ENCODE measurements at places on chromosomes 2 and 18. TPM values are rescaled to one million over a fixed set of nuclear protein-coding genes. Genes with fewer than 3 reads are reported as not detected.

Gene ITGB6
- 47.9 TPM for polyA plus RNA-seq

Gene CKAP2L
- 6.4 TPM for polyA plus RNA-seq

Gene IGFBP5
- polyA plus RNA-seq, result 468 TPM

Gene UGT1A3
- polyA plus RNA-seq, result not detected

Gene SMYD1
- 375 TPM for polyA plus RNA-seq

Gene GALM
- polyA plus RNA-seq, result 11.8 TPM

Gene POTEJ
- polyA plus RNA-seq, result 0.06 TPM

DNA sequence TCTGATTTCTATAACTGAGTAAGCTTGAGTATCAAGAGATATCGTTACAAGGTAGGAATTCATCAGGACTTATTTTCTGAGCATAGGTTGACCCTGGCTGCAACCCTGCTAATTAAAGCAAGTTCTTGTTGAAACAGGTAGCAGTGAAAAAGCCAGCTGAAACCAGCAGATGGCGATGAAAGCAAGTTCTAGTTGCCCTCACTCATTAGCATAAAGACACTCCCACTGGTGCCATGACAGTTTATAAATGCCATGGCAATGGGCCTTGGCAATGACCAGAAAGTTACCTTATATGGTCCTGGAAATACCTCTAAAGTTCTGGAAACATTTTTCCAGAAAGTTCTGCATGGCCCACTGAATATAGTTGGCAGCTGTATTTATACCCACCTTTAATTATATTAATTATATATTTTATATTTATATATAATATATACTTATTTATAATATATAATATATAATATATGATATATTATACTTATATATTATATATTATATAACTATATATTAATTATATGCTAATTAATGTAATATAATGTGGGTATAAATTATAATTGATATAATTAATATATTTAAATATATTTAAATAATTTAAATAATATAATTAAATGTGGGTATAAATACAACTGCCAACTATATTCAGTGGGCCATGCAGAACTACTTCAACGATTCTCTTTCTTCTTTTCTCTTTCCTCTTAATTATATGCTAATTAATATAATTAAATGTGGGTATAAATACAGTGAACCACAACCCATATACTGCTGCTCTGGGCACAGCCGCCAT is 188.0 kb downstream of the CDH7 start:
- no peak for DNase-seq

DNA sequence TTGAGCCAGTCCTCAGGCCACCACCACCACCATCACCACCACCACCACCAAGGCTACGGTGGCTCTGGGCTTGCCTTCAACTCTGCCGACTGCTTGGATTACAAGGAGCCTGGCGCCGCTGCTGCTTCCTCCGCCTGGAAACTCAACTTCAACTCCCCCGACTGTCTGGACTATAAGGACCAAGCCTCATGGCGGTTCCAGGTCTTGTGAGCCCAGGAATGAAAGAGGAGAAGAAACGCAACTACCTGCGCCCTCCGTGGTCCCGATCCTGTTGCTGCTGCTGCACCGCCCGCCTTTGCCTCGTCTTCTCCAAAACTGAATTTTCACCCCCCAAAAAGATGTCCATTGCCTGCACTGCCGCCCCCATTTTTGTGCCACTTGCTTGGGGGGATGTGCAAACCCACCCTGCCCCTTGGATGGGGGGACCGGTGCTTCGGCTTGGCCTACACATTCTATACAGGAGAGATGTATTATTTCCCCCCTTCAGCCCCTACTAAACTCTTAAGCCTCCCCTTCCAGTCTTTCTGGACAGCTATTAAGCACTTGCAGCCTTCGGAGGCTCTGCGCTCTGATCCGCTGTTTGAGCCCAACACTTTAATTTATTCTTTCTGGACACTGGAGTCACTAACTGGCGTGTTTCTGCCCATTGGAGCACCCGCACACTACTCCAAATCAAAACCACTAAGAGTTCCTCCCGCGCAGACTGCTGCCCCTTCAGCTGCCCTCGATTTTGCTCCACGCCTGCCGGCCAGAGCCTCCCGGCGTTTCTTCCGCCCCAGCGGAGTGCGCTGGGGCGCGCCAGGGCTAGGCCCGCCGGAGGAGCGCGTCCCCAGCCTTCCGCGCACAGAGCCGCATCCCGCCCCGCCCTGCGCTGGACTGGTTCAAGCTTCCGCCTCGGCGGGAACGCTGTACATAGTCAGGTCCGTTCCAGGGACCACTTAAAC is 5.7 kb downstream of the OTX1 start:
- no peak for DNase-seq

GRCh38 chr2:206585335-206585734 is 57.0 kb upstream of the FAM237A start:
- DNase-seq, result no peak

- DNase-seq, result no peak
These were observed 42.8 kb downstream of the RAMP1 start for GRCh38 chr2:237901932-237902850.

DNA sequence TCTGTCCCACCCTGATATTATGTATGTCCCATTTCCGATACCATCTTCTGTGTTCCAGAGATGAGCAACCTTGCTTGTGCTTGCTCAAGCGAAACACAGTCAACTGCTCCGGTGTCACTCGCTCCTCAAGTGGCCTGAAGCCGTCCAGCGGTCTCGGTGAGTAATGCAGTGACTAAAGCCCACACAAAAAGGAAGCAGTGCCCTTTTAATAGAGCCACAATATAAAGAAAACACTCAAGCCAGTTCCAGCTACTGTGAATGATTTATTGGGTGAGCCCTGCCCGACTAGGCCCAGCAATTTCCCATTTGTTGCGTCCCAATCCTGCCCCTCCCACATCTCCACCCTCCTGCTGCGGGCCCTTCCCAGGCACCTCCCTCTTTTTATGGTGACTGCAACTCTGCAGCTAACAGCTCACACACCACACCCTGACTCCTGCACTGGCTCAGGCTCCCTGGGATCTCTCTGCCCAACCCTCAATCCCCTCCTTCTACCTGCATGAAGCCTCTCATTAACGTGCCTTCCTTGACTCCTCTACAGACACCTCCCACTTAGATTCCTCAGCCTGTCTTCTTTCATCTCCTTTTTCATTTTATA is 44.2 kb upstream of the DSC1 start:
- no peak for DNase-seq

- DNase-seq, result no peak
These were observed 1404.9 kb upstream of the SLC39A10 start for GRCh38 chr2:194252127-194252526.

DNA sequence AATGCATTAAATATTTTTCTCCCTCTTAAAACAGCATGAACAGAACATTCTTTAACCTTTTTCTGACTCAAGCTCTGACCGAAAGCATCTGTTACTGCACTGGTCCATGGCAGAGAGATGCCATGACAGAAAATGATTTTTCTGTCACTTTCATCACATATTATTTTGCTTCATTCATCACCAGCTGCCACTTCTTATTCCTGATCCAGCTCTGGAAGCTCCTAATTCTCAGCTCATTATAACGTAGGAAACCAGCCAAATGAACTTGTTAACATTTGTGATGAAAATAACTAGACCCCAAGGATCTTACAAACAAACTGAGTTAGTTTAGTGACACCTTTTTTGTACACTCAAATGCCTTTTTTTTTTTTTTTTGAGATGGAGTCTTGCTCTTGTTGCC is 7.6 kb upstream of the CFLAR start:
- no peak for DNase-seq

GRCh38 chr2:3222636-3223035 is 155.0 kb downstream of the EIPR1 start:
- DNase-seq, result no peak

DNA sequence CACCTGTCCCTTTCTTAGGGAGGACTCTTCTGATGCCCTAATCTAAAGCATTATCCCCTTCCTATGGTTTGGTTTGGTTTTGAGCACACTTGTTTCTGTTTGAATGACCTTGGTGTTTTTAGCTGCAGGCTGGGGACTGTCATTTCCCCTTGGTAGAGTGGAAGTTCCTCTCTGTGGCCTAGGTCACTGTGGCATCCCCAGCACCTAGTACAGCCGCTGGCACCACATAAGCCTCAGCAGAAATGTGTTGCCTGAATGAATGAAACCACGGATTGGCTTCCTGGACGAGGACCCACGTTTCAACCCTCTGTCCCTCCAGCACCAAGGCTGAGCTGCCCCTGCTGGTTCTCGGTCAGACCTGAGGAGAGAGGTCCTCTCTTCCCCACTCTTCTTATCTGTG is 159.9 kb downstream of the CTIF start:
- DNase-seq, result no peak

DNA sequence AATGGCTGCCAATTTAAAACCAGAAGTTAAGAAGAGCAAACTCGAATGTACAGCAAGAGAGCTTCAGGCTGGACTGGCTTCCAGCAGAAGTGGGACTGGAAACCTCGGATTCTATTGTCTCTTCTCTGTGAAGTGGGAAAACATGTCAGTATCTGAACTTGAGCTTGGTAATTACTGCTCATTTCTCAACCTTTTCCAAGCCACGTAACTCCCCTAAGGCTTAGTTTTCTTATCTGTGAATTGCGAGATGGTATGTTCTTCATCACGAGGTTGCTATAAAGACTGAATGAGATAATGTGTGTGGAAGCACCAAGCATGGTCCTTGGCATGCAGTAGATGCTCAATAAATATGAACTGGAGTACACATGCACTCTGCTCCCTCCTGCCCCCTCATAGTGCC is 259.4 kb upstream of the SPRED2 start:
- no peak for DNase-seq

DNA sequence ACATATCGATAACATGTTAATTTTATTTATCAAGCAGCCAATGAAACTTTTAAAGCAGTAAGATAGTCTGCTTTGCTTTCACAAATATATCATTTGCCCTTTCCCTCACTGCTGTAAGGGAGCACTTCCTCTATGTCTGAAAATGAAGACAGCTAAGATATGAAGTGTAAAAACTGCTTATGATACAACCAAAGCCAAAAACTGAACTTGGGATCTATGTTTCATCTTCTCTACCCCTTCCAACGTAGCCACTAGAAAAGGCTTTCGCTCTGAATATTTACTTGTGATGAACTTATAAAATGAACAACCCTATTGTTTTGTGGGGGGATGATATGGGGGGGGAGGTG is 140.3 kb downstream of the TCF4 start:
- DNase-seq, result no peak

DNA sequence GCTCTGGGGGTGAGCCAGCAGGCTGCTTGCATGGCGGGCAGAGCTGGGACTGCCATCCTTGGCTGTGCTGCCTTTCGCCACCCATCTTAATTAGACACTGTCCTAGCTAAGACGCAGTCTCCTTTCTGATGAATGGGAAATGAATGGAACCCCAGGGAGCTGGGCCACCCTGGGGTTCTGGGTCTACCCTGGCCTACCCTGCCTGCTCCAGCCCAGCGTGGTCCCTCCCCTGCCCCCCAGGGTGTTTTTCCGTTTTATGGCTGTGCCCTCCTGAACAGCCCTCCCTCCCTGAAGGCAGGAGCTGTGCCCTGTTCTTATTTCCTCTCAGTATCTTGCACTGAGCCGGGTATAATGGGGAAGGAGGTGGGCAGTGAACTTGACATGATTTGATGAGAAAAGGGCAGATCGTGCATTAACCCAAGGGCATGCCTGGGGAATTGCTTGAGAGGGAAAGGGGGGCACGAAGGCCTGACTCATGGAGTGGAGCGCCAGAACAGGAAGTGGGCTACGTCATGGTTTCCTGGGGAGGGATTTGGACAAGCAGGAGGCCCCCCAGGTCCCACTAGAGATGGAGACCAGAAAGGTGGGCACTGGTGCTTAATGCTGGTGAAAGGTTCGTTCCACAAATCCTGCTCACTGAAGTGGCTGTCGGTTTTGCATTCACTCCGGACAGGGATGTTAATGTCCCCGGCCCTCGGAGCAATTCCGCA is 165.0 kb downstream of the KLHL29 start:
- no peak for DNase-seq

- no peak for DNase-seq
These were observed 200.7 kb downstream of the DIS3L2 start for GRCh38 chr2:232162187-232162586.

DNA sequence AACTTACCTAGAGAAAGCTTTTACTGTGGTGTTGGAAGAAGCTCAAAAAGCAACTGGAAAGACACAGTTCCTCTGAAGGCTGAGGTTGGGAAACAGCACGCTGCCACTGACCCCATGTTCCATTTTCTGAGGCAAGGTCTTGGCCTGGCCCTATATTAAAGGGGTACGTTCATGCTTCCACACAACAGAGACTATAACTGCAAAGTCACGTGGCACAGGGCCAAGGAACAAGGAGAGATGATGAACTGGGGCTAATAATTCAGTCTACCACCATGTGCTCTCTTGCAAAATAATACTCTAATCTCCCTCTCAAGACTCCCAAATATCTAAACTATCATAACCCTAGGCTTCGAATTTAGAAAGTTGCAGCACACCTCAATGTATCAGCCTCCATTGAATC is 381.6 kb downstream of the DSEL start:
- DNase-seq, result no peak

DNA sequence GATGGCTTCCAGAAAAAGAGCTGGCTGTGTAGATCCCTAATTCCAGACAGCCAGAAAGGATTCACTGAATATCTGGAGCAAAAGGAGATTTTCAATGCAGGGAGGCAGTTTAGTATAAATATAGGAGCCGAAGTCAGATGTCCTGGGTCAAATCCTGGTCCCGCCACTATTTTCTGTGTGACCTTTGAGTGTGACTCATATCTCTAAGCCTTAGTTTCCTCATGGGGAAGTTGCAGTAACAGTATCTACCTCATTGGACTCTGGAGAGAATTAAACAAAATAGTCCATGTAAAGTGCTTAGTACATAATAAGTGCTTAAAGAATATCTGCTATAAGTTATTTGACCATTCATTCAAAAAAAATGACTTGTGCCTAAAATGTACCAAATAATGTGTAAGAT is 52.1 kb upstream of the ITGA6 start:
- DNase-seq, result no peak

GRCh38 chr2:215363461-215364156 is 51.8 kb downstream of the ATIC start:
- DNase-seq, result no peak

All from forelimb muscle (tissue), 1 donor.